ENCODE measurements at places on chromosomes 11 and 22. TPM values are rescaled to one million over a fixed set of nuclear protein-coding genes. Genes with fewer than 3 reads are reported as not detected.

Gene LRRC10B
- 0.27 TPM for total RNA-seq

DNA sequence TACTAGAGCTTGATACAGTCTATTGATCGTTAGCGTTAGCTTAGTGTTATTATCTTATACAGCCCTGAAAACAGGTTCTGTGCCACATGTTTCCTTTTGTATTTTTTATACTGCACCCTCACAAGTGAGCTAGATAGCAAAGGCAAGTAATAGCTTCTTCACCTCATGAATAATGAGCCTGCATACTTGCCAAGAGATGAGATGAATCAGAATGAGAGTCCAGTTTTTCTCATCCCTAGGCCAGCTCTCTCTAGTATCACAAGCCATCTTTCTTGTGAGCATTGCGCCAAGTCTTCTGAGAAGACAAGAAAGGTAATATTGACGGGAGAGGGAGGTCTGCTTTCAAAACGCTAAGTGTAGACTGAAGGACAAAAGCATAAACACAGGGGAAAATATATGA, 8.7 kb upstream of the CARD18 start:
- no peak for DNase-seq

GRCh38 chr22:36853407-36854099, 7.3 kb upstream of the NCF4 start:
- DNase-seq: peak; percentile 71

- DNase-seq: no peak
These were observed 56.9 kb downstream of the TNRC6B start for GRCh38 chr22:40234658-40235057.

- peak; percentile 89 for DNase-seq
These were observed 46.4 kb downstream of the EIF3F start for GRCh38 chr11:8033305-8034105.

DNA sequence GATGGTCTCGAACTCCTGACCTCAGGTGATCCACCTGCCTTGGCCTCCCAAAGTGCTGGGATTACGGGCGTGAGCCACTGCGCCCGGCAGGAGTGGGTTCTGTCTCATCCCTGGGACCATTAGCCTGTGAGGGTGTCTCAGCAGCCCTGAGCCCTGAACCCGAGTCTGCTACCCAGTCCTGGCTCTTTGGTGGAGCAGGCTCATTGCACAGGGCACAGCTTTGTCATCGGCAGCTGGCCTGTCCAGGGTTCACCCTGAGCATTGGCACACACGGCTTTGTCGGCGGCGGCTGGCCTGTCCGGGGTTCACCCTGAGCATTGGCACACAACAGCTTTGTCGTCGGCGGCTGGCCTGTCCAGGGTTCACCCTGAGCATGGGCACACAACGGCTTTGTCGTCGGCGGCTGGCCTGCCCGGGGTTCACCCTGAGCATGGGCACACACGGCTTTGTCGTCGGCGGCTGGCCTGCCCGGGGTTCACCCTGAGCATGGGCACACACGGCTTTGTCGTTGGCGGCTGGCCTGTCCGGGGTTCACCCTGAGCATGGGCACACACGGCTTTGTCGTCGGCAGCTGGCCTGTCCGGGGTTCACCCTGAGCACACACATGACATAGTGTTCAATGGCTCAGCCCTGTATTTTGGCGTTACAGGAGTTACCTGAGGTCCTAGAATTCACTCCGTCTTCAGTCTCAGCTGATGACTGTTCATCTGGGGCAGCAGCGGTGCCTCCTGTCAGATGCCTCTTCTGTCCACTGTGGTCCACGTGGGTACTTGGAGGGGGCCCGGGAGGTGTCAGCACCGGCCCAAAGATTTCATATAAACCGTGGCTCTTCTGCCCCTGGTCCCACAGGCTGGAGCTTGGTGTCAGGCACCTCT, 1082.5 kb downstream of the BRD1 start:
- no peak for DNase-seq

Gene SLC22A25
- not detected for total RNA-seq

- DNase-seq: peak; percentile 14
These were observed 13.2 kb upstream of the AIFM3 start for GRCh38 chr22:20953668-20954500.

Gene DMC1
- total RNA-seq: 0.53 TPM

- no peak for DNase-seq
These were observed 44.6 kb downstream of the C11orf91 start for GRCh38 chr11:33655842-33656600.

DNA sequence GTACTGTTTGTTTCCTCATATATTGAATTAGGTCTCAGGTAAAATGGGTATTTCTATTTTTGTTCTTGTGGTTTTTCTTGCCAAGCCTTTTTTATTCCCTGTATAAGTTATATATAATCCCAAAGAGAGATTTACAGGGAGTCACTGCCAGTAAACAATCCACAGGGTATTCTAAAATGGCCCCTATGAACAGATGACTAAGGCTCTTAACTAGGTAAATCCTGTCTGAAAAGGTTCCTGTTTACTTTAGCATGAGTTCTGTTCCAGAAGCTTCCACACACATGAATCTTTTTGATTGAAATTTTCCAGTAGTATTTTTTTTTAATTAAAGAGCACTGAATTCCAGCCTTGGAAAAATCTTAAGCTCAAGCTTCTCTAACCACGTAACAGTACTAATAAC, 552.8 kb upstream of the CCDC179 start:
- no peak for DNase-seq

Gene C22orf42
- not detected for total RNA-seq

DNA sequence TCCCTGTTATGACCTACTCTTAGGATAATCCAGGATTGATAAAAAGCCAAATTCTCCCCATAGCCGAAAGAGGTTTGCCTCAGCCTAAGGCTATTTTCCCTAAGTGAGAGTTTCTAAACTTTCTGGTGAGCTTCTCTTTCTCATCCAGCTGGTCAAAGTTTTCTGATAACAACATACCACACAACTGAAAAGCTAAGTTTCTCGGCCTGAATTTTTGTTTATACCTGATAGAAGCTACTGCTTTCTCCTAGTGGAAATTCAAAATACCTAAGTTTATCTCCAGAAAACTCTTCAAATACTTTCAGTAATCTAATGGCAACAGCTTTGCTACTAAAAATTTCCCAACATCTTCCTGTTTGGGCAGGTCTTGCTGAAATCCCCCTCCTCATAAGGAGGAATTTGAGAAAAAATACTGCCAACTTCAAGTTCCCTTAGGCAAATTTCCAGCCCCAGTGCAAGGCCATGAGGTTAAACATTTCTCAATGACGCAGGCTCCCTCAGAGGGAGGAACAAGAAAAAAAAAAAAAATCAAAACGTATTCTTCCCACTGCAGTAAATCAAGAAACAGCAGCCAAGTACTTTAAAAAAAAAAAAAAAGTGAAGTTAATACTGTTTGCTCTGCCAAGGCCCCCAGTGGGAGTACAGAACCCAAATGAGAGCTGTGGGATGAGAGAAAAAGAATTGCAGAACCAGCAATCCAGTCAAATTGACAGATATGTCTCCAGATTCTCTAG, 127.0 kb downstream of the MRTFA start:
- DNase-seq: peak; percentile 67

DNA sequence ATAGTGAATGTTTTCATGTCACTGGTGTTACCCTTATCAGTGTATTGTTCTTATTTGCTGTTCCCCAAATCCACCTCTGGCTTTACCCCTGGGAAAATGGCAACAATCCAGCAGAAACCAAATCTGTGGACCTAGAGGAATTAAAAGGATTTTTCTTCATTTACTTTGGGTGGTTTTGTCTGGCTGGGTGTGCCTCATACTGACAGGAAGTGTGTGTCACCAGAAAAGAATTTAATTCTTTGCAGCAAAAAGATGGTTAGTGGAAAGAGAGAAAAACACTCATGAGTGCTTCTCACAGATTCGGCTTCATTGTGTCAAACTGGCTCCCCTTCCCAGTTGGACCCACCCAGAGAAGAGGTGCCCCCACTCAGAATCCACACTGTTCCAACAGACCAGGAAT, 38.9 kb downstream of the FZD4 start:
- no peak for DNase-seq

DNA sequence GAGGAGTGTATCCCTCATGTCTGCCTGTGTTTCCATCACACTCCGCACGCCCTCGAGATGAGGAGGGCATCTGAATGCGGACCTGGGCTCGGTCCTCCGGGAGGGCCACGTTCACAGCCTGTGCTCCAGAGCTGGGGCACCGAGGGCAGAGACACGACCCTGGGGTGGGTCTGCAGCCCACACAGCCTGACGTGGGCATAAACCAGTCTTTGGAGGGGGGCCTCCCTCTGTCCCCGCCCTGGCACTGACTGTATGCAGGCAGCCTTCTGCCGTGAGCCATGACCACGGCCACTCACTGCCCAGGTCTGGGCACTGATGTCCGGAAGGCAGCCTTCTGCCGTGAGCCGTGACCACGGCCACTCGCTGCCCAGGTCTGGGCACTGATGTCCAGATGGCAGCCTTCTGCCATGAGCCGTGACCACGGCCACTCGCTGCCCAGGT, 1425.1 kb downstream of the BRD1 start:
- DNase-seq: no peak

DNA sequence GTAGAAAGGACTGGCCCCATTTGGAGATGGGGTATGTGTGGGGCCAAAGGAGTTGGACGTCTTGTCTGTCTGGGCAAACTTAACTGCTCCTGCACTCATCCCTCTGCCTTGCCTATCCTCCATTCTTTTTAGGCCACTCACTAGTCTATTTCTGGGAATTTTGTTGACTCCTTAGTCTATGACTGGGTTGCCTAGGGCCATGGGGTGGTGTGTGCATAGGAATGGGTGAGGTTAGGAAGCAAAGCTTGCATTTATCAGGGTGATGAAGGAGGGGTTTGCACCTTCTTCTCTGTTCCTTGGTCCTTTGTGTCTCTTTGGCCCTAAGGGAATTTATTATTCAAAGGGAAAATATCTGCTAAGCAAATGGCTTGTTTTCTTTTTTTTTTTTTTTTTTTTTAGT, 80.9 kb upstream of the OR9Q1 start:
- DNase-seq: no peak

- no peak for DNase-seq
These were observed 31.7 kb upstream of the ABCC8 start for GRCh38 chr11:17508306-17508705.

Gene CD59
- total RNA-seq: 574 TPM

- DNase-seq: no peak
These were observed 31.0 kb upstream of the HMOX1 start for GRCh38 chr22:35349704-35350538.

DNA sequence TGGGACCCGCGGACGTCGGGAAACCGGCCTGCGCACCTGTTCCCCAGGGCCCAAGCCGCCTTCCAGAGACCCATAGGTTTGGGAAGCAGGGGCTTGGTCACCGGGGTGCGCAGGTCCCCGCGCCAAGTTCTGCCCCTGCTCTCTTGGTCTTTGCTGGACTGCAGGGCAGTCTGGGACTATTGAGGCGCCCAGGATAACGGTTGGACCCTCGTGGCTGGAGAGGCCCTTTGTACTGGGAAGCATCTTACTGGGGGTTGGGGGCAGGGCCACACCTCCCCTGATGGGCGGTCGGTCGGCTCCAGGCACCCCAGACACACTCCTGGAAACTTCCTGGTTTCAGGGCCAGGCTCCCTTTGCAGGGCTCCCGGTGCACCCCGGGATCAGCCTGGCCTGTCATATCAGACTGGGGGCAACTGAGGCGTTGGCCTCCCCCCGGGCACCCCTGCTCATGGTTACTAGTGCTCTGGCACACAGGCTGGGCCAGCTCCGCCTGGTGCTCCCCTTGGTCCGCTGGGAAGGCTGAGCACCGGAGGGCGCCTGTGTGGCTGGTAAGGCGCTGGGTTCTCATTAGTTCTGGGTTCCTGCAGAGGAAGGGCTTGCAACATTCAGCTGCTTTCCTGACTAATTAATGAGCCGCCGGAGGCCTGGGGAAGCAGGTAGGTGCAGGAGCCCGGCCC, 1250.5 kb downstream of the BRD1 start:
- peak; percentile 44 for DNase-seq

Gene NTM
- total RNA-seq: not detected

- DNase-seq: peak; percentile 53
These were observed 3.0 kb downstream of the PKP3 start for GRCh38 chr11:396948-397548.

- peak; percentile 83 for DNase-seq
These were observed 14.4 kb upstream of the LRP5 start for GRCh38 chr11:68297812-68298658.

Gene OR52I2
- total RNA-seq: not detected

Gene KLHL35
- total RNA-seq: 0.36 TPM

- DNase-seq: no peak
These were observed 100.8 kb upstream of the SYT13 start for GRCh38 chr11:45386972-45387371.

GRCh38 chr11:87298155-87298554, 260.4 kb downstream of the TMEM135 start:
- no peak for DNase-seq

DNA sequence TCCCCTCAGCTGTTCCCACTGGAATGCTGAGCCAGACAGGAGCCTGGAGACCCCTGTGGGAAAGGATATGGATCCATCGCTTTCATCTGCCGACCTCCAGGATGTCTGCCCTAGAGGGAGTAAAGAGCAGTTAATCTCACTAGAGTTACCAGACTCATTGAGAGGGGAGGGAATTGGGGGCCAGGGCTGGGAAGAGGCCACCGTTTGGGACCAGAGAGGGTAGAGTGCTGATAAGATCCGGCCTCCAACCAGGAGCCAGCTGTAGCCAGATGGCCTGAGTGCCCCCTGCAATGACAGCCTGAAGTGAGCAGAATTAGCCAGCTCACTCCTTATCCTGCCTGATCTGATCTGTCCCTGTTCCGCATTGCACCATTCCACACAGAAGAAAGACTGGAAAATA, 3.7 kb upstream of the APLNR start:
- no peak for DNase-seq

DNA sequence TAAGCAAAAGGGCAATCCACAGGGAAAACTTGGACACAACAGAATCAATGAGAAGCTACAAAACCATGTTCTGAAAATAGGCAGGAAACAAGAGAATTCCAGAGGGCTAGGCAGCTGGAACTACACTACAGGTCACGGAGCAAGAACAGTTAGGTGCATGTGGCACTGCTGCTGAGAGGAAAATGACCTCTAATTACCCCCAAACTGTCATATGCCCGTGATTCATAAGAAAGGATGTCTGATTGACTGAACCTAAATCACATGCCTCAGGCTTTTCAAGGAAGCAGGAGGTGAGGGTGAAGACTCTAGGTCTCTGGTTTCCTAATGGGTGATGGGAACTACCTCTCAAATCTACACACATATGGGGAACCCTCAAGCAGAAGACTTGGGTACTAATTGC, 17.9 kb upstream of the RRAS2 start:
- DNase-seq: no peak

Gene RFPL2
- not detected for total RNA-seq

GRCh38 chr11:57230791-57231538, 6.1 kb downstream of the APLNR start:
- DNase-seq: no peak

- no peak for DNase-seq
These were observed 873 bp downstream of the GPHA2 start for GRCh38 chr11:64934682-64935358.
